Activated T-cell treated with anti-CD3 and anti-CD28 coated beads for 24 hours (primary cell): ENCODE measurements at places on chromosomes 12 and 14.

DNA sequence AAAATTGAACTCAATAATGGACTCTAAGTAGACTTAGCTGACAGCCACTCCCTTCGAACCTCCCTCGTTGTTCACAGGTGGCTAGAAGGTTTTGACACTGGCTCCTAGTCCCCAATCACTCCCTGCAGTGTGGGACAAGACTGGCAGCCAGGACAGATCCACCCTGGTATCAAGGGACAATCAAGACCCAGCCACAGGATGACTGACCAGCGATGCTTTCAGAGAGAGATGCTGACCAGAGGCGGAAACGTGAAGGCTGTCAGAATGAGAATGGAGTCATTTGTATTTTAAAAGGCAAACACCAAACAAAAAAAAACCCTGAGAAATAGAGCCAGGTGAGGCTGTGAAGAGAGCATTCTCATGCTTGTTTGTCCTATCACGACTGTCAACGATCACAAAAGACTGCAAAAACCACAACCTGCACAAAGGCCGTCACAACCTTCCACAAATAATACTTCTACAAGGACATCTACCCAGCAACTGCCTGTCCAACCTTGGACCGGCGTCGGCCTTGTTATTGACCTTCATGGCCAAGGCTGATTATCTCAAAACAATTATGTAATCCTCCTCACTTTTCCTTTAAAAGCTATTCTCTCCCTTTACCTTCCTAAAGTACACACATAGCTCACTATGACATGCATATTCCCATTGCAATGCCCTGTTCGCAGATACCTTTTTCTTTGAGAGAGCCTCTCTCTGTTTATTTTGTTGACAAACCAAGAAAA lies 13.2 kb downstream of the EIF5 start:
- no peak for DNase-seq

- no peak for DNase-seq
Measured at GRCh38 chr12:22360774-22361173, 26.3 kb upstream of the ST8SIA1 start.

GRCh38 chr12:102438047-102438826 lies 42.1 kb downstream of the IGF1 start:
- DNase-seq, result no peak

GRCh38 chr14:97039717-97040363 lies 242.7 kb downstream of the VRK1 start:
- no peak for DNase-seq

DNA sequence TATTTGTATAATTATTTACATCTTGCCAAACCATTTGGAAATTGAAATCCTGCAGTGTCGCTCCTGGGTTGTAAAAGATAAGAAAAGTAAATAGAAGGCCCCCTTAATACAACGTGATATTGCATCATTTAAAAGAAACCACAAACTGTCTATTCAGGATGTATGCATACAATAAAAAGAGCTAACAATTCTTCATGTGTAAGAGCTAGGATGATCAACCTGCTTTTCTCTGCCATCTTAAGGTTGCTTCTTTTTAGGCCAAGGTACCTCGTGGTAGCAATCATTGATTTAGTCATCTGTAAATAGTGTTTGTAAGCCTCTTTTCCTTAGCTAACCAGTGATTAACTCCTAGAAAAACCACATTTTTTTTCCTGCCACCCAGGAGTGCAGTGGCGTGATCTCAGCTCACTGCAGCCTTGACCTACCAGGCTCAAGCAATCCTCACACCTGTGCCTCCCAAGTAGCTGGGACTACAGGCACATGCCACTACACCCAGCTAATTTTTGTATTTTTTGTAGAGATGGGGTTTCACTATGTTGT lies 3.3 kb upstream of the USP44 start:
- DNase-seq, result no peak

GRCh38 chr12:22335794-22336166 lies 1.3 kb upstream of the ST8SIA1 start:
- DNase-seq, result no peak

DNA sequence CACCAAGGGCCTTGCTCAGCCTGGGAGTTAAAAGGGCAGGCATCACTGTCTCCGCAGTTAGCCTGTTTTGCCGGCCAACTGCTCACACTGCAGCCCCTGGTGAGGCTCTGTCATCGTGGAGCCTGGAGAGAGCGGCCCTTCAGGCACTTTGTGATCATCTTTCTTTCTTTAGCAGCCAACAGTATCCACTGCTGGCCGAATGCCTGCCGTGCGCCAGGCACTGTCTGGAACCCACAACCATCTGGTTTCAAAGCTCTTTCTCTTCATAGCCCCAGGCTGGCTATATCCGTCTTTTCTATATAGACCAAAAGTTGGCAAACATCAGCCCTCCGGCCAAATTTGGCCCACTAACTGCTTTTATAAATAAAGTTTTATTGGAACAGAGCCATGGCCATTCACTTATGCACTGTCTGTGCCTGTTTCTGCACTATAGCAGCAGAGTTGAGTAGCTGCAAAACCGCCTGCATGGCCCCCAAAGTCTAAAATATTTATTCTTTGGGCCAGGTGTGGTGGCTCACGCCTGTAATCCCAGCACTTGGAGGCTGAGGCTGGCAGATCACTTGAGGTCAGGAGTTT lies 29.5 kb downstream of the SLC8B1 start:
- no peak for DNase-seq

GRCh38 chr14:59475709-59476108 lies 8.5 kb downstream of the L3HYPDH start:
- no peak for DNase-seq

DNA sequence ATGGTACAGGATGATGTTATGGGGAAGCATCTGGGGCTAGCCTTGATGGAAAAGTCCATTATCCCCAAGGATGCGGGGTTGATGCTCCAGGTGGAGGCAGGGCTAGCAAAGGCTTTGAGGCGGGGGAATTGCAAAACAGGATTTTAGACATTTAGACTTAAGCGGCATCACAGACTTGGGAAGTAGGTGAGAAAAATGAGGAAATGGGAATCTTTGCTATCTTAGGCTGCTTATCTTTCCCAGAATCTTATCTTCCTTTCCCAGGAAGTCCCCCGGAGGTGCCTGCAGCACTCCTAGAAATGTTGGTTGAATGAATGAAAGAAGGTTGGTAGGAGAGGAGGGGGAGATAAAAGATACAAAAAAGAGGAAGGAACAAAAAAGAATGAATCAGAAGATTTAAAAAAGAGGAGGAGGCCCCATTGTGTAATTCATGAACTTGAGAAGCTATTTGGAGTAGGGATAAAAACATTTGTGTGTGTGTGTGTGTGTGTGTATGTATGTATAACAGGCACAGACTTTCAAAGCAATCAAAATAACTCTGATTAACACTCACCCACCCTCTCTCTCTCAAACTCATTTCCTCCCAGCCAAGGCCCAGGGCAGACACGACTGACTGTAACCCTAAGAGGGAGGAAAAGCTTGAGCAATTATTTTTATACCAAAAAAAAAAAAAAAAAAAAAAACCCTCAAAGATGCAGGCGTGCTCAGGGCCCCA lies 62.5 kb upstream of the TBX3 start:
- no peak for DNase-seq

- no peak for DNase-seq
Measured at GRCh38 chr12:96720363-96720705, 186.7 kb upstream of the NEDD1 start.

DNA sequence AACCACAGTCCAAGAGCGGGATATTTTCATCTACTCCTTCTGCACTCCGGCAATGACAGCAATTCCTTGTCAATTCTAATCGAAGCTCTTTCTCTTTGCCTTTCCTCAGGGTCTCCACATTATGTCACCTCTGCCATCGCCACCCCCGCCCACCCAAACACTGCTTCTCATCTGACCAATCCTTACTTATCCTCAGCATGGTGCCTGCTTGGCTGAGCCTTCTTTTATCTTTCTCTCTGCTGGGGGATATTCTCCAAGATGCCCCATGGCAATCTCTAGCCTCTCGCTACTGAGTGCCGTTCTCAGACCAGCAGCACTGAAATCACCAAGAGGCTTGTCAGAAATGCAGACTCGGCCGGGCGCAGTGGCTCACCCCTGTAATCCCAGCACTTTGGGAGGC lies 100.6 kb downstream of the PTPRB start:
- no peak for DNase-seq

- DNase-seq, result no peak
Measured at GRCh38 chr12:20366776-20367409, 1.4 kb upstream of the PDE3A start.

DNA sequence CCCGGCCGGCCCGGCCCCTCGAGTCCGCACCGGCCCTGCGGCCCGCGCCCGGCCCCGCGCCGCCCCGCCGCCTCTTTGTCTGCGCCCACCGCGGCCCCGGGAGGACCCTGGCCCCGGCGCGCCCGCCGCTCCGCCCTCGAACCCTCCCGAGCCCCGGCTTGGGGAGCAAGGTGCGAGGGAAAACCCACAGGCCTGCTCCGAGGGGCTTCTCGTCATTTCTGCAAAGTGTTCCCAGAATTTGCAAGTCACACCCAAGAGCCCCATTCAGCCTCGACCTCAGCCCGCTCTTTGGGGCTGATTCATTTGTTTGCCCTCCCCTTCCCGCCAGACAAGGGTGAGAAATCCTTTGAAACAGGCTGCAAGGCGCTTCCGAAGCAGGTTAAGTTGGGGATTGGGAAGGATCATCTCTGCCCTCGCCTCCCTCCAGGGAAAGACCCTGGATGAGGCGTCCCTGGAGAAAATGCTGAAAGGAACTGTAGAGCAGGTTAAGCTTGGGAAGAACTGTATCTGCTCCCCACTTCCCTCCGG lies 325 bp upstream of the CLIP1 start:
- DNase-seq, result peak; percentile 32

DNA sequence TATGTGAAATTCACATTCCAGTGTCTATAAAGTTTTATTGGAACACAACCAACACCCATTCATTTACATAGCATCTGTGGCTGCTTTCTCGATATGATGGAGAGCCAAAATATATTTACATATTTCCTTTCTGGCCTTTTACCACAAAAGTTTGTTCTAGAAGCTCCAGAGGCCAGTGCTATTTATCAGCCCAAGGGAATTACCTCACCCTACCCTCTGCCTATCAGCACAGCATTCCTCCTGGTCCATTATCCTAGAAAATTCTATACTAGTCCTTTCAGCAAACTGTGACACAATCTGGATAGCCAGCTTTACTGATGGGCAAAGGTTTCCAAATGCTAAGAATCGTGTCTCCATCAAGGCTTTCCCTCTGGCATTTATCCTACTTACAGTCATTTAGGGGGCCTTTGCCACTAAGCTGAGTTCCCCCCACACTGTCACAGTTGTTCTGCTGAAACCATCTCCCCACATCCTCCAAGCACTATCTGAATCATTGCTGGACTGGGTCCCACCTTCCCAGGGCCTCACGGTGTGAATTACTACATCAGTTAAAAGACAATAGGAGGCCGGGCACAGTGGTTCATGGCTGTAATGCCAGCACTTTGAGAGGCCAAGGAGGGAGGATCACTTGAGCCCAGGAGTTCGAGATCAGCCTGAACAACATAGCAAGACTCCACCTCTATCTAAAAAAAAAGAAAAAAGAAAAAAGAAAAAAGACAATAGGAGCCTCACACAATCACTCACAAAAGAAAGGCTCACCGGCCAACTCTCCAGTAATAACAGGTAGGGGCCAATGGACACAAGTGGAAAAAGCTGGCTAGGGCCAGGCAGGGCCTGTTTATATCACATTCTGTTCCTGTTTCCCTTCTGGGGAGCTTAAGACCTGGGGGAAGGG lies 12.1 kb downstream of the SYNE3 start:
- DNase-seq, result no peak

DNA sequence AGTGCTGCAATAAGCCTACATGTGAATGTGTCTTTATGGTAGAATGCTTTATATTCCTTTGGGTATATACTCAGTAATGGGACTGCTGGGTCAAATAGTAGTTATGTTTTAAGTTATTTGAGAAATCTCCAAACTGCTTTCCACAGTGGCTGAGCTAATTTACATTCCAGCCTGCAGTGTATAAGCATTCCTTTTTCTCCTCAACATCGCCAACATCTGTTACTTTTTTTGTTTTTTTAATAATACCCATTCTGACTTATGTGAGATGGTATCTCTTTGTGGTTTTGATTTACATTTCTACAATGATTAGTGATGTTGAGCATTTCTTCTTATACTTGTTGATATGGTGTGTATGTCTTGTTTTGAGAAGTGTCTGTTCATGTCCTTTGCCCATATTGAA lies 1186.2 kb downstream of the BCL11B start:
- no peak for DNase-seq

DNA sequence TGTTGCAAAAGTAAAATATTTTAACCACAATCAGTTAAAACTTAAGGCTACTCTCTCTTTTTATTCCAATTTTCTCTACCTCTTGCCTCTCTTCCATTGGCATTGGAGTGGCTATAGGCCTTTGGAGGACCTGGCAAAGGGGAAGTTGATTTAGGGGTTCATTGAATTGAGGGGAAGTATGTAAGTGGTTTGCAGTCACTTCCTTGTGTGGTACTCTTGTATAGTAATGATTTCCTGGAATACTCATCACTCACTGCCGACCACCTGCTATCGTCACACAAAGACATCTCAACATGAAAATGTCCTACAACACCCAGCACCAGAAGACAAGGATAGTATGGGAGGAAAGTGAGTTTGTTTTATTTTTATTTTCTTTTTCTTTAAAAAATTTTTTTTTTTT lies 45.7 kb upstream of the CPM start:
- DNase-seq, result no peak

DNA sequence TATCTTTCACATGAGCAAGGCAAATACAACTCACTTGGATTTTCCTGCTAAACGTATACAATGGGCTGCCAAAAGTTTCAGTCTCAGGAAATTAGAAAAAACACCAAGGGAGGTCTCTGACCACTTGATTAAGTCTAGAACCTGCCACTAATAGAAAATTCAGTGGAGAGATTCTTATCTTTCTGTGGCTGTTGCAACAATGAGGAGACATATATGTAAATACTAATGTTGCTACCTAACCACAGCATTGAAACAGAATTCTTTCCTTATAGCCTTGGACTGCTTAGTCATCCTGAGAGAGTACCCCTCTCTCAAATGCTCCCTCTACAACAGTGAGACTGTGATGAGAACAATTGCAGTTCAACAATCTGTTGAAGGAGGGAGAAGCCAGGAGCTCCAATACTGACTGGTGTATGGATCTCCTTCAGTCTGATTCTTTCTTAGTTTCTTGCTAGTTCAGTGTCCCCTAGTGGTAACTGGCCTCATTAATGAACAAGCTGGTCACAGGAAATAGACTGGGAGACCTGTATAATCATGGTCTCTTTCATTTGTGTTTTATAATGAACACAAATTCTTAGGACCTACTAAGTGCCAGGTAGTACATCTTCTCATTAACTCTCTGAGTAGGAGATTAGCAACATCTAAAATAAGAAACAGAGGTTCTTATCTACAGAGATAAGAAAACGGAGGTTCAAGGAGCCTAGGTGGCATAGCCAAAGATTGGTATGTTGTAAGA lies 164.5 kb downstream of the SLC38A4 start:
- no peak for DNase-seq

DNA sequence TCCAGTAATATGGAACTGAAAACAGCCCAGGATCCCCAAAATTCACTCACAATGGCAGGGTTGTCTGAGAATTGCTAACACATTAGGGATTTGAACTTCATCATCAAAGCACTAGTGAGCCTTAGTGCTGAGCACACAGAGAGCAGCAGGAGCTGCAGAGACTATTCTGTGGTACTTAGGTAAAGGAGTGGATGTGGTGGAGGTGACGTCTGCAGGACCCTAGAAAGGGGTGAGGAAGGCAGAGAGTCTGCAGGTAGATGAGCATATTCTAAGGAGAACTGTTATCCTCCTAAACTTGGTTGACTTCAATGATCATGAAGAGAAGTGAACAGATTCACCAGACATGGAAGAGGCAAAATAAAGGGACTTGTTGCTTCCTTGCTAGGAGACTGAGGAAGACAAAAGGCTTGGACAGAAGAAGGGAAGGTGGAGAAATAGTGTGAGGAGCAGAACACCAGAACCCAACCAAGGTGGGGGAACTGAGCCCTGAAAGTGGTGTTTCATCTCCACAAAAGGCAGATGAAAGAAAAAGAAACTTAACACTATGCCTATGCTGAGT lies 1164.0 kb downstream of the TMEM121 start:
- no peak for DNase-seq

- DNase-seq, result no peak
Measured at GRCh38 chr14:104364830-104365229, 214.7 kb upstream of the C14orf180 start.
